Ovary (tissue), 10 donors: ENCODE measurements at places on chromosomes 13 and 19. TPM values are rescaled to one million over a fixed set of nuclear protein-coding genes. Genes with fewer than 3 reads are reported as not detected.

Gene MAST3
- polyA plus RNA-seq: 5.7 TPM

Gene FGF21
- not detected for polyA plus RNA-seq

Gene PRR20A
- not detected for polyA plus RNA-seq

Gene EID2
- 10.5 TPM for polyA plus RNA-seq

Gene PTH2
- not detected for polyA plus RNA-seq

Gene ONECUT3
- polyA plus RNA-seq: not detected

Gene WASF3
- 11.5 TPM for polyA plus RNA-seq

Gene LILRA5
- polyA plus RNA-seq: 1.0 TPM

Gene PNMA8A
- polyA plus RNA-seq: 13.2 TPM

Gene NRTN
- polyA plus RNA-seq: 0.11 TPM

Gene MICU2
- 31.4 TPM for polyA plus RNA-seq

Gene PABPC3
- 0.08 TPM for polyA plus RNA-seq

Gene OR4F17
- not detected for polyA plus RNA-seq

Gene TDRD3
- 22.0 TPM for polyA plus RNA-seq

Gene STRN4
- polyA plus RNA-seq: 34.8 TPM

Gene TMC4
- 0.87 TPM for polyA plus RNA-seq

Gene IRF2BP1
- 2.7 TPM for polyA plus RNA-seq

Gene LYPD5
- polyA plus RNA-seq: 1.9 TPM

Gene BIVM
- 13.2 TPM for polyA plus RNA-seq

Gene SIGLEC5
- 0.13 TPM for polyA plus RNA-seq

Gene ZNF235
- polyA plus RNA-seq: 2.5 TPM

Gene GRK1
- not detected for polyA plus RNA-seq

Gene CPB2
- not detected for polyA plus RNA-seq

Gene CACTIN
- polyA plus RNA-seq: 2.7 TPM

Gene MEIOSIN
- polyA plus RNA-seq: not detected

Gene OR10H1
- polyA plus RNA-seq: not detected

Gene ATP4A
- polyA plus RNA-seq: not detected

Gene TEX101
- not detected for polyA plus RNA-seq

Gene ZNF723
- not detected for polyA plus RNA-seq

Gene PINLYP
- polyA plus RNA-seq: 25.5 TPM

Gene DCAF15
- 29.1 TPM for polyA plus RNA-seq

Gene ZNF285
- polyA plus RNA-seq: 3.3 TPM

Gene RYR1
- polyA plus RNA-seq: 1.6 TPM

Gene GRIN2D
- 0.12 TPM for polyA plus RNA-seq

Gene CLC
- polyA plus RNA-seq: not detected

Gene RNF17
- polyA plus RNA-seq: 0.28 TPM

Gene SELENOV
- polyA plus RNA-seq: not detected

Gene CABP5
- polyA plus RNA-seq: not detected

Gene RAB3A
- polyA plus RNA-seq: 7.9 TPM

Gene ZNF430
- polyA plus RNA-seq: 10.5 TPM

Gene ZNF85
- 8.7 TPM for polyA plus RNA-seq

Gene EXOC3L2
- polyA plus RNA-seq: 0.63 TPM

Gene NBEA
- 6.7 TPM for polyA plus RNA-seq

Gene TTC9B
- polyA plus RNA-seq: not detected

Gene FAM124A
- 2.3 TPM for polyA plus RNA-seq

Gene SULT2A1
- polyA plus RNA-seq: 0.29 TPM
